Effector memory CD8-positive, alpha-beta T cell (primary cell): ENCODE measurements at places on chromosomes 2 and 18.
A peak's percentile ranks its signal among the peaks of the same experiment; 100 is the strongest.

DNA sequence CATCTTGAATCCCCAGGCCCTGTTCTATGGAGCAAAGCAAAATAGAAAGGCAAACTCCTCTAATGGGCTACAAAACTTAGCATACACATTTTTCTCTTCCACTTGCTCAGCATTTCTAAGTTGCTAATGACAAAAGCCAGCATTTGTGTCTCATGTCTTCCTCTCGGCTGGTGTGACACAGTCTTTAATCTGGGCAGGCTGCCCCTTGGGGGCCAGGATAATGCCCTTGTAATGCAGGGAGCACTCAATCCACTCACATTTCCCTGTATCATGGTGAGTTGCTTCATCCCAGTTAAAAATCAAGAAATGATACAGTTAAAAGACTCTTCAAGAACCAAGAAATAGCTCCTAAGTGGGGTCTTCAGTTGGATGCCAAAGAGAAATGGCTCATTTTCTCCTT is 109.1 kb upstream of the FBXO11 start:
- DNase-seq: no peak

GRCh38 chr2:22454826-22455485 is 930.0 kb upstream of the KLHL29 start:
- no peak for DNase-seq

GRCh38 chr2:27955384-27956161 is 65.0 kb downstream of the BABAM2 start:
- no peak for DNase-seq

GRCh38 chr2:239953418-239954061 is 71.6 kb downstream of the NDUFA10 start:
- DNase-seq: no peak

- DNase-seq: no peak
Measured at GRCh38 chr2:230640540-230641011, 72.1 kb upstream of the CAB39 start.

DNA sequence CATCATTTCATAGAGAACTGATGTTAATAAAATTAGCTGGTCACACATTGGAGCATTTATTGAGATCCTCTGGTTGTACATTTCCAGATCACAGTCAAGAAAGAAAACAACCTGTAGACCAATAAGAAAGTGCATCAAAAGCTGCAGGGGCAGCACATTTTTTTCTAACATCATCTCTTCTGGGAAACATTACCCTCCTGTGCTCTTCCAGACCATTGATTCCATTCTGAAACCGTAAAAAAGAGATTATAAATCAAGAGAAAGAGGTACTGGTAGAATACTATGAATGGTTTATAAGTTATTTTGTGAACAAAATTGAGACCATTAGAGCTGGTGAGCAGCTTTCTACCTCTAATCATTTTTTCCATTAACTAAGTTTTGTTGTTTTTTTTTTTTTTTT is 1548.2 kb upstream of the CELF4 start:
- no peak for DNase-seq

DNA sequence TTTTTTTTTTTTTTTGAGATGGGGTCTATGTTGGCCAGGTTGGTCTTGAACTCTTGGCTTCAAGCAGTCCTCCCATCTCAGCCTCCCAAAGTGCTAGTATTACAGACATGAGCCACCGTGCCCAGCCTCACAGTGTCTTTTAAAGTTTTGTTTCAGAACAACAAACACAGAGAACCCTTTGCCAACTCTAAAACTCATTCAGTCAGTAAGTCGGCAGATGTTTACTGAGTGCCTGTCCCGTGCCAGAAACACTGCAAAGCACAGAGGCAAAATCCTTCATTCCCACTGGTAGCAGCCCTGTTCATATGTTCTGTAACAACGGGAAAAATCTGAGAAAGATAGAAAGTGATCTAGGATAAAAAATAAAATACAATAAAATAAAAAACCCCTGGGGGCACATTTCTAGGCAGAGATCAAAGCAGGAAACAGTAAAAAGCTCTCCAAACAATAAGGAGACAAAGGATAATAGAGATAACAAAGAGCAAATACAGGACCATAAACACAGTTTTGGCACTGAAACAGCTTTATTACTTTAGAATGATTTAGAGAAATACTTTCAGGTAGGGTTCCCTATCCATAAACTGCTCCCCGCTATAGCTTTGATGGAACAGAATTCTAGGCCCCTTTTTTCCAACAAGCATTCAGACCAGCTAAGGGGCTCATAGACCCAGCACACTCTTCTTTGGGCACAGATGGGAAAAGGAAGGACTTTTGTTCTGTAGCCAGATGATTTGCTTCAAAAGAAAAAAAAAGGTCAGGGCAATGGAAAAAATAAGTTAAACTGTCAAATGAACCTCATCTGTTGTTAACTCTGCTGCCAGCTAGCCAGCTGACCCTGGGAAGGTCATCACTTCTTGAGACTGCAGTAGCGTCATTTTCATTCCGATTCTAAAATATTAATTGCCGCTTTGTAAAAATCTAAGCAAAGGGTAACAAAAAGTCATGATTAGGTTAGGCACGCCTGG is 212.3 kb downstream of the CDH20 start:
- no peak for DNase-seq

- no peak for DNase-seq
Measured at GRCh38 chr2:71073475-71073874, 5.0 kb downstream of the NAGK start.

GRCh38 chr2:146820672-146821071 is 1024.2 kb upstream of the ACVR2A start:
- DNase-seq: no peak

DNA sequence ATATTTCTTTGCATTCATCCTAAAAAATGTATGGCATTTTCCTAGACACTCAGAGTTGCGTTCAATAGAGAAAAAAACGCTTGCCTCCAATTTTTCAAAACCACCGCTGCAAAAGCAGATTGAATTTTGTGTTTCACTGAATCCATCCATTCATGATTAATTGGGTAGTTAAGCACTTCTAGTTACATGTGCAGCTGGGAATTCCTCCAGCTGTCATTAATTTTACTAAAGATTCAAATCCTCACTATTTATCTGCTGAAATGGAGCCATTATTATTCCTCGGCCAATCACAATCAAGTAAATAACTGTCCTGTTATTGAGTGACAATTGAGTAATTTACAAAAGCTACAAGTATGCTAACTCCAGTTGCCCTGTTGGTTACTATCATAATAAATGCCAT is 75.8 kb upstream of the ARL5A start:
- DNase-seq: no peak

GRCh38 chr2:225041207-225041850 is 939 bp downstream of the DOCK10 start:
- peak; percentile 53 for DNase-seq

DNA sequence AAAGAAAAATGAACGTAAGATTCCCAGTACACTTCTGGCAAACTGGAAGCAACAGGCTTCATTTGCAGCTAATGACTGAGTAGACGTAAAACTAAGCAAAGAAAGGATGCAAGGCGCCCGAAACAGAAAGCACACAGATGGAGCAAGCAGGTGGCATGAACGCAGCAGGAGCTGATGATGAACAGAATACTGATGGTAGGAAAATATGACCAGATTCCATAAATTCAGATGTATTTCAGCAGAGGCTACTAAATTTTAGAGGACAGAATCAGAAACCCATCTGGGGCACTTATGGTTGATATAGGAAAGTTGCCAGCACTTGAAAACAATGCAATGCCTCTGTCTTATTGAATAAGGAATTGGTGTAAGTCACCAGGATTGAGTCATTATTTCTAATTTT is 658.7 kb upstream of the LINC00305 start:
- DNase-seq: no peak

- DNase-seq: no peak
Measured at GRCh38 chr2:215442401-215442787, 6.5 kb upstream of the FN1 start.
